ENCODE measurements at places on chromosomes 11 and 22.

- DNase-seq, result no peak
These were observed 45.0 kb downstream of the CWC15 start for GRCh38 chr11:94928117-94928990.

DNA sequence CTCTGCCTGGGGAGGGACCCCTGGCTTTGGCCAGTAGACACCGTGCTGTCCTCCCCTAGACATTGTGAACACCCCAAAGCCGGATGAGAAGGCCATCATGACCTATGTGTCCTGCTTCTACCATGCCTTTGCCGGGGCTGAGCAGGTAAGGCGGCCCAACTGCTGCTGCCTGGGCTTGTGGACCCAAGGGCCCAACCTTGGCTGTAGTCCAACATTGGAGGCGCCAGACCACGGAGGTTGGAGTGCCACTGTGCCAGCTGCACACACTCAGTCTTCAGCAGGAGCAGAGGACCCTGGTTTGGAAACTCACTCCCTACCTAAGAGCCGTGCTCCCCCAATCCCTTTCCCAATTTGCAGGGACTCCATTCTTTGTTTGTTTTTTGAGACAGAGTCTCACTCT, 9.4 kb downstream of the ACTN3 start:
- no peak for DNase-seq

GRCh38 chr11:119472856-119473222, 49.9 kb upstream of the THY1 start:
- peak; percentile 36 for DNase-seq

- DNase-seq, result no peak
These were observed 294.7 kb upstream of the ZC3H12C start for GRCh38 chr11:109798521-109798920.

DNA sequence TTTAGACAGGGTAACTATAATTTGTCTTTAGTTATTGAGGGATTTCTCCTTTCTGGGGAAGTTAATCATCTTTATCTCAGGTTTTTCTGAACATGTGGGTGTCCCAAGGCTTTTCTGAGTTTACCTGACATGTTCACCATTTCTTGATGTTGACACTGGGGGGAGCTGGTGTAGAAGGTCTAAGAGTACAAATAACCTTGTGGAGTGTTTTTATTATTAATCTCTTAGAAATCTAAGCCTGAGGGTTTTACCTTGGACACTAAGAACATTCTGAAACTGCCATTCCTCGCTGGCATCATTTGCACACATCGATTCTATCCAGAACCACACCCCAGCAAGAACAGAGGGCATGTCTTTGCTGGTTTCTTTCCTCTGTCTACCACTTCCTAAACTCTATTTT, 15.6 kb upstream of the C11orf91 start:
- DNase-seq, result peak; percentile 63

- DNase-seq, result no peak
These were observed 1.2 kb downstream of the GAS2L1 start for GRCh38 chr22:29307596-29308147.

DNA sequence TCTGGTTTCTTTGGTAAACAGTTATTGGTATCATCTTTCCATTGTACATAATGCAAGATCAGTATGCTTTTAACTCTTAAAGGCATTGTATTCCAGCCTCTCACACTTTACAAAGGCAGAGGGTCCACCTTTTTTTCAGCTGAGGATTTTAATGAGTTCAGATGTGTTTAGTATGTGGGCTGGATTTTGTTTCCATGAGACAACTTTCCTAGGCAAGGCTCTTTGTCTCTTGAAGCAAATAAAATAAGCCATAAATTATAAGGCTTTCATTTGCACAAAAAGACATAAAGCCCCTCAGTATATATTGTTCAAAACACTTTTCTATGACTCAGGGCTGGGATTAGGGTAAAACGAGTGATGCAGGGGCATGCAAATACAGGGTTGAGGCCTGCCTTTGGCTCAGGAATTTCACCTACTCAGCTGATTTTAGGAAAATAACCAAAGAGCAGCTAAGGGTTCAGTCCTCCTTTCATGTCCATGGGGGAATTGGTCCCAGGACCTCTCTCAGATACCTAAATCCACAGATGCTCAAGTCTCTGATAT, 7.6 kb downstream of the MMP20 start:
- no peak for DNase-seq

DNA sequence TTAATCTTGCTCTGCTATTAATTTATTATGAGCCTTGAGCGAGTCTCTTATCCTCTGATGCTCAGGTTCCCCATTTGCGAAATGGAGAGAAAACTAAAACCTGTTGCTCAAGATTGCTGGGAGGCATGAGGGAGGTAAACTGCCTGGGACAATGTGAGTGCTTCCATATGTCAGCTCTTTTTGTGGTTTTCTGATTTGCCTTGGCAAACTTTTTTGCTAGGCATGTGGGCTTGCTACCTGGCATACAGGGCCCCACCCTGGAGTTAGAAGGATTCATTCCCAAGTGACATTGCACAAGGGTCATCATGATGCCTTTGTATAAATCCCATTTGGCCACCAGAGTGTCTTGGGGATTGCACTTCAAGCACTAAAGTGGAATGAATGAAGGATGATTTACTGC, 22.4 kb downstream of the TSPAN18 start:
- DNase-seq, result no peak

DNA sequence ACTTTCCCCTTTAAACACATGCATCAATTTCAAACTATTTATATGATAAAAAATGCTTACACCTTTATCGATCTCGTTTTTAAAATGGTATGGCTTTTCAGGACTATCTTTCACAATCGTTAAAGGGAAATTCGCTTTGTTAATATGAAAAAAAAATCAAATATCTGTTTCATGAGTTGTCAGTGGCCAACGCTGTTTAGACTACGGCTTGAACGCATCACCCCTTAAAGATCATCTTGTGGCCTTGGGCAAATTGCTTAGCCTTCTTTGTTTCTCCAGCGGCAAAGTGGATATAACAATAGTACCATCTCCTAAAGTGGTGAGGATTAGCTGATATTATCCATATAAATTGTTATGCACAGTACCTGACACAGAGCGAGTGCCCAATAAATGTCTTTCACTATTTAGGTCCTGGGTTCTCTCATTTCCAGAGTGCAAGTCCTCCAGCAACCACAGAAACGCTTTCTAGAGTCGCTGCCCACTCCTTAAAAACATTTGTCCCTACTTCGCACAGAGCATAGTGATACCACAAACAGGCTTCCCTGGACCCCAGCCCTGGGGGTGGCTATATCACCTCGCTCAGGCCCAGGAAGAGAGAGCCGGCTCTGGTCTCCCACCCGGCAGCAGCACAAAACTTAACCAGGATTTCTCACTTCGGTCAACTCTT, 904 bp downstream of the SLC35F2 start:
- DNase-seq, result peak; percentile 33

DNA sequence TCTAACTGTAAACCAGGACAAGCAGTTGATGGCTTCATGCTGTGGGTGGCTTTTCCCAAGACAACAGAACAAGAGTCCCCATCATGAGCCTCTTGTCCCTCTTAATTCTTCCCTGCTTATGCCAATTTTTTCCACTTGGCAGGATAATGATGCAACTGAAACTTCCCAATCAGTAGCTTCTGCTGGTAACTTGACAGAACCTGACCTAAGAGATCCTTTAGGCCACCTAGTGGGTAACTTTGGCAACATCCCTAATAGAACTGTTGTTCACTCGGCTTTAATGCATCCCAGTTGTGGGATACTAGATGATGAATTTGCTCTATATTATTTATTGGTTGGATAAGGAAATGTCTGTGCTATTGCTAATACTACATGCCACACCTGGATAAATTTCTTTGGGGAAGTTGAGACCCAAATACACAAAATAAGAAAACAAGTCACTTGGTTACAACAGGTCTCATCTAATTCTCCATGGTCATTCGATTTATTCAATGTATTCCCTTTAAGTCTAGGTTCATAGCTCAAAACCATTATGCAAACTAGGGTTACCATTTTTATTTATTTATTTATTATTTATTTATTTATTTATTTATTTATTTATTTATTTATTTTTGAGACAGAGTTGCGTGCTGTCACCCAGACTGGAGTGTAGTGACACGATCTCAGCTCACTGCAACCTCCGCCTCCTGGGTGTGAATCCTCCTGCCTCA, 41.4 kb upstream of the NFAM1 start:
- DNase-seq, result peak; percentile 69

GRCh38 chr11:128759597-128759996, 65.7 kb downstream of the FLI1 start:
- DNase-seq, result no peak

GRCh38 chr11:10291801-10292638, 2.0 kb downstream of the SBF2 start:
- DNase-seq, result no peak

DNA sequence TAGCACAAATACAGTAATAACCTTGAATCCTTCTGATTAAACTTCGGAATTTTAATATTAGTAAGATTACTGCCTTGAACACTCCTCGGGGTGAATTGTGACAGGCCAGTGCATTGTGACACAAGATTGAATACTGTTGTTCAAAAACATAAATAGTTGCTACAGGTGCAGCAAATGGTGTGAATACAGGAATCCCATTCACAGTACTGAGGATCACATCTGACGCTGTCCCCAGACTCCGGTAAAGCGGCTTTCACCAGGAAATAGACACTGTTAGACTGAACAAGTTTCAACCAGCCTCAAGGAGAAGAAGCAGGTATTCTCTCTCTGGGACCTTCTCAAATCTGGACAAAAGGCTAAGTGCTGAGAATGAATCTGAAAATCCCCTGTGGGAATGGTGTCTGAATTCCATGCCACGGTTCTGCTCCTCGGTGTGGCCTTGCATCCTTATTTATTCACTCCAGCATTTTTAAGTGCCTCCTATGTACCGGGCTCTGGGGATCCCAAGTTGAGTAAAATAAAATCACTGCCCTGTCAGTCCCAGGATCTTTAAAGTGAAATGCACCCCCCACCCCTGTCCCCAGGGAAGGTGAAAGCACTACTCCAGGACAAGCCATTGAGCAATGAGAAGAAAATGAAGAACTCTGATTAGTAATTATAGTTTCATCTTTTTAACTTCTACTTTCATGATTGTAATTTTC, 3.4 kb downstream of the LGR4 start:
- no peak for DNase-seq

DNA sequence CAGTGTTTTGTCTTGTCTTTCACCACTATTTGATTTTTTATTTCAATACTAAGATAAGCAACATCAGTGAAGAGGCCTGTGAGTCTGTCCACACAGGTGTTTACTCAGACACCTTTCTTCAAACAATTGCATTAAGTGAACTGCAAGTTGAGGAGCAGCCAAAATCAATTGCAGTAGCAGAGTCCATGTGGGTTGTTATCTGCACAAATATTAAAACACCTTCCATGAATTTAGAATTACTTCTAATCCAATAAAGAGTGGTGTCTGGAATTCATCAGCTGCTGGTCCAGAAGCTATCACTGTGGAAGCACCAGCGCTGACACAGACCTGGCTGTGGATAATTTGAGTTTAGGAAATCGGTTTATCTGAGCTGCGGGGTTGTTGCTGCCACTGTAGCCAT, 83.5 kb upstream of the FAT3 start:
- no peak for DNase-seq

GRCh38 chr22:42931421-42932196, 74.5 kb upstream of the ARFGAP3 start:
- DNase-seq, result peak; percentile 77

- DNase-seq, result no peak
These were observed 654.2 kb downstream of the NELL1 start for GRCh38 chr11:21323617-21324016.

- DNase-seq, result peak; percentile 73
These were observed 41.1 kb downstream of the DIXDC1 start for GRCh38 chr11:111978028-111978771.

- DNase-seq, result no peak
These were observed 3.8 kb downstream of the KCNC1 start for GRCh38 chr11:17738151-17738973.

DNA sequence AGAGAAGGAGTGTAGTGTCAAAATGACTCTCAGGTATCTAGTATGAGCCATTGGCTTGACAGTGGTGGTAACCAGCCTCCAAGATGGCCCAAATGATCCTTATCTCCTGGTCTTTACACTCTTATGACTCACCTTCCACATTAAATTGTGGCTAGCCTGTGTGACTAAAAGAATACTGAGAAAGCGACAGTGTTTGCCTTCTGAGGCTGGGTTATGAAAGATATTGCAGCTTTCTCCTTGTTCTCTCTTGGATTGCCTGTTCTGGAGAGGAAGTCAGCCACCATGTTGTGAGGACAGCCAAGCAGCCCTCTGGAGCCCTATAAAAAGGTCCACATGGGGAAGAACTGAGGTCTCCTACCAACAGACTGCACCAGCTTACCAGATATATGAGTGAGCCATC, 15.8 kb downstream of the C11orf71 start:
- DNase-seq, result no peak

GRCh38 chr11:2694995-2695939, 4.5 kb downstream of the KCNQ1OT1 start:
- DNase-seq, result no peak

GRCh38 chr22:42644422-42645340, 4.3 kb upstream of the ATP5MGL start:
- DNase-seq, result peak; percentile 45

DNA sequence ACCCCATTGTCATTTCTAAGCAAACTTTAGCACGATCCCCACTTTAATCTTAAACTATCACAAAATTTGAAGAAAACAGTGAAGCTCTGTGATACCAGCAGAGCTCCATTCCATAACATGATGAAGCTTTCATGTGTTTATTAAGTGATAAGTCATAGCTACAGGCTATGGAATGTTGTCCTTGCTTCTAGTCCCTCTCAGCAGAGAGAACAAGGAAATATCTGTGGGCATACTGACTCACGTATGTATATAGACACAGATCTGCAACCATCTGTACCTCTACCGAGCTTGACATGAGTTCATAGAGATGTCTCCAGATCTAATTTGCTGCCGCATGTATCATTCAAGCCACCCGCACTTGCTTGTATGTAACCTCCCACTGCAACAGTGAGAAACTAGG, 588.9 kb downstream of the ETS1 start:
- no peak for DNase-seq

GRCh38 chr22:22691055-22691454, 46.6 kb downstream of the GGTLC2 start:
- no peak for DNase-seq

- DNase-seq, result no peak
These were observed 404.0 kb downstream of the GUCY1A2 start for GRCh38 chr11:106614262-106614661.

DNA sequence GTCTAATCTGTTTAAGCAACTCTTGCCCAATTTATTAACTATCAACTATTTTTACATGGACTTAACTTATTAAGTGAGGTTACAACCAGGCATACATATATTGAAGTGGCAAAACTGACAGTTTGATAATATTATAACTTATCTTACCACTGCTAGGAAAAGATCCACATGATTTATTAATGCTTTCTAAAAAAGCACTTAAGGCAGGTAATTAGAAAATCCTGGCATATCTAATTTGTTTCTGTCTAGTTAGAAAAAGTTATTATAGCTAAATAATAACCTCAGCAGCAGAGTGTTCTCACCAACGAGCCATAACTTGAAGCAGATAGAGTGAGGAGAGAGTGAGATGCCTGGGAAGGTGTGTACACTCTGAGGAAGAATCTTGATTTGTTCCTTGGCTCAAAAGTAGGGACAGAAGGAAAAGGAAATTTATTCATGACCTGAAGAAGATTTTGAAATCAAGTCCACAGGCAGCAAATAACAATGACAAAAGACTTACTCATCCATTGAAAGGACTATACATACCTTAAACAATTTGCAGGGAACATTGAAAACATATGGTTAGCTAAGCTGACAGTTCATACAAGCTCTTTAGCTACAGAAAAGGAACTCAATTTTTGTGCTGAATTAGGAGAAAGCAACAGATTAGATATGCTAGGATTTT, 7.1 kb upstream of the MUC15 start:
- peak; percentile 93 for DNase-seq
